ENCODE measurements at places on chromosomes 16 and 17. TPM values are rescaled to one million over a fixed set of nuclear protein-coding genes. Genes with fewer than 3 reads are reported as not detected.

Gene BAIAP3
- 5.1 TPM for polyA plus RNA-seq

Gene MRPL58
- polyA plus RNA-seq: 29.5 TPM

Gene CACNG4
- polyA plus RNA-seq: 19.2 TPM

Gene CCDC200
- polyA plus RNA-seq: 4.9 TPM

Gene C17orf100
- polyA plus RNA-seq: 12.7 TPM

Gene TMEM98
- 216 TPM for polyA plus RNA-seq

Gene ITGAX
- polyA plus RNA-seq: 1.1 TPM

Gene EARS2
- 24.0 TPM for polyA plus RNA-seq

Gene C17orf113
- 3.2 TPM for polyA plus RNA-seq

Gene UTS2R
- 0.24 TPM for polyA plus RNA-seq

Gene NPW
- polyA plus RNA-seq: 5.6 TPM

Gene FLYWCH2
- polyA plus RNA-seq: 21.1 TPM

Gene CES4A
- 13.2 TPM for polyA plus RNA-seq

Gene TSR3
- 36.0 TPM for polyA plus RNA-seq

Gene GTF3C1
- 91.0 TPM for polyA plus RNA-seq

Gene SCN4A
- 0.67 TPM for polyA plus RNA-seq

Gene DYNLRB2
- 6.9 TPM for polyA plus RNA-seq

Gene ESRP2
- polyA plus RNA-seq: 31.5 TPM

Gene NAA60
- 83.9 TPM for polyA plus RNA-seq

Gene CACNG1
- 0.11 TPM for polyA plus RNA-seq
